SJSA1 (cell line): ENCODE measurements at places on chromosomes 1 and 21. TPM values are rescaled to one million over a fixed set of nuclear protein-coding genes. Genes with fewer than 3 reads are reported as not detected.

DNA sequence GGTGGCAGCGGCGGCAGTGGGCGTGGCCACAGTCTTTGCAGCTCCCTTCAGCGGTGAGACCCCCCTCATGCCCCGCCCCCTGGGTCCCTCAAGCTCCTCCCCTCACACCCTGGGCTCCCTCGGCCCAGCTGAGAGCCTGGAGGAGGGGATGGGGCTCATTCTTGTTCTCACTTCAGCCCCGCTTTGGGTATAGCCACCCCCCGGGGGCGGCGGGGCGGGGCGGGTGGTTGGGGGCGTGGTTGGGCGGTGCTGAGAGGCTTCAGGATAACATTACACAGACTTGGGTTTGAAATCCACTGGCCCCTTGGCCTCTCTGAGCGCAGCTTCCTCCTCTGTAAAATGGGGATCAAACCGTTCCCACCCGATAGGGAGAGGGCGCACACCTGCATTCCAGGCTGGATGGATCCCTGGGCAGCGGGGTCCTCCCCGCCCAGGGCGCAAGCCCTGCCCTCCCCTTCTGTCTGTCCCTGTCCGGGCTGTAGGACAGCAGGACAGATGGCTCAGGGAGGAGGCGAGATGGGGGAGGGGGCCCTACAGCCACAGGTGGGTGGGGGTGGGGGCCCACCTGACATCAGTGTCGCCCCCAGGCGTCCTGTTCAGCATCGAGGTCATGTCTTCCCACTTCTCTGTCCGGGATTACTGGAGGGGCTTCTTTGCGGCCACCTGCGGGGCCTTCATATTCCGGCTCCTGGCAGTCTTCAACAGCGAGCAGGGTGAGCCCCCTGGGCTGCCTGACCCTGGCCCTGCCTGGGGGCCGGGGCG lies 5.1 kb downstream of the CLCNKA start:
- no peak for DNase-seq

GRCh38 chr1:20720631-20721091 lies 2.9 kb upstream of the KIF17 start:
- DNase-seq = no peak

DNA sequence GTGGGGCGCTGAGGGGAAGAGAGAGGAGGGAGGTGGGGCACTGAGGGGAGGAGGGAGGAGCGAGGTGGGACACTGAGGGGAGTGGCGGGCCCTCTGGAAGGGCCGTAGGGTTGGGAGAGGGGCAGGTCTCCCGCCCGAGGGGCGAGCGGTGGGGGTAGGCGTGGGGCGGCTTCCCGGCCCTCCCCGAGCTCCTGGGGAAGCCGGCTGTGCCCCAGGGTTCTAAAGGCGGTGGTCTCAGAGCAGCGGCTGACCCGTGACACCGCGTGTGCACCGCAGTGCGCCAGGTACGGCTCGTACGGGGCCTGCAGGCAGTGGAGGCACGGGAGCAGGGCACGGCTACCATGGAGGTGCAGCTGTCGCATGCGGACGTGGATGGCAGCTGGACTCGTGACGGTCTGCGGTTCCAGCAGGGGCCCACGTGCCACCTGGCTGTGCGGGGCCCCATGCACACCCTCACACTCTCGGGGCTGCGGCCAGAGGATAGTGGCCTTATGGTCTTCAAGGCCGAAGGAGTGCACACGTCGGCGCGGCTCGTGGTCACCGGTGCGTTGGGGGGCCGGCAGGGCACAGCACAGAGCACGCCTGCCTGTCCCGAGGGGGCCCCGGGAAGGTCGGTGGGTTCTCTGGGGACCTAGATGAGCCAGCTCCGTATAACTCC lies 68.5 kb downstream of the OBSCN start:
- peak; percentile 31 for DNase-seq

The IFNGR2 gene
- total RNA-seq = 68.4 and 92.0 TPM in 2 replicates

The KDF1 gene
- total RNA-seq = not detected in 2 replicates
